NCI-H526 treated with DMSO at 0.1 percent for 48 hours (cell line): ENCODE measurements at places on chromosomes 11 and 22.

DNA sequence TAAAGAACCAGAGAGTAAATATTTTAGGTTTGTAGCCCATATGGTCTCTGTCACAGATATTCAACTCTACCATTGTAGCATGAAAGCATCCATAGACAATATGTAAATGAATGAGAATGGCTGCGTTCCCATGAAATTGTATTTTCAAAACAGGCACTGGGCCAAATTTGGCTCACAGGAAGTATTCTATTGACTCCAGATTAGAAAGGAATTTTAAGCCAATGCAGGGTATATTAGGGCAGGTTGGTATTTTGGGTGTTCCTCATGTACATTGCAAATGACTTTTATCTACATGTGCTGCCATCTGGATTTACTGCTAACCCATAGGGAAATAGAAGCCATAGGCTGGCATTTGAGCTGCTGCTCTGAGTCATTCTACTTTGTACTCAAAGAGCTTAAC is 35.1 kb upstream of the PDGFD start:
- no peak for DNase-seq

GRCh38 chr11:70302419-70302752 is 31.9 kb downstream of the PPFIA1 start:
- DNase-seq: no peak

- DNase-seq: no peak
Measured at GRCh38 chr11:17687946-17688670, 31.3 kb upstream of the MYOD1 start.

DNA sequence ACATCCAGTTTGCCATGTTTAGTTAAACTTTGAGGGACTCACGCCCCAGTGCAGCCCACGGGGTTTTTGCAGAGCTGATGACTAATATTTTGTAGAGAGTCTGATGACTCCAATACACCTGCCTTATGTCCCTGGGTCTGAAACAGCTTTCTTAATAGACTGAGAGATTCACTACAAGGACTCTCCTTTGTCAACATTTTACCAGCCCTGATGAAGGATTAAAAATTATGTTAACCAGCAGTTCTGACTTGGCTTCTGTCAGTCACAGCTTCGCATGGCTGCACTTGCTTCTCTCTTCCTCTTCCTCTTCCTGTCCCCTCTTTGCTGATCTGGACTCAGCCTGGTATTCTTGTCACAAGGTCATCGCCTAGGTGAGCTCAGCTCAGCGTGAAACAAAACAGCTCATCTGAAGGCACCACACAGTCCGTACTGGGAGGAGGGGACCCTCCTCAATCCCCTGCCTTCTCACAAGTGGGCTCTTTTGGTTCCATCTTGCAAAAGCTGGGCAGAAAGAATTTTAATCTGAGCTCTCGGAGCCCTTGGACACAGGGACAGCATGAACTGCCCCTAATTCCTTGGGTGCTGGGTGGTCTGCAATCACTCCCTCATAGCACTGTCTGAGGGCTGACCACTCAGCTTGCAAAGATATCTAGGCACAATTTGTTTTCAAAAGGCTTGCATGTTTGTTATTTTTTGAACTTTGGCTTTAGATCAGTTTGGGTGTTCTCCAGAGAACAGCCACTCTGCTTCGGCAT is 38.1 kb upstream of the POU2AF1 start:
- DNase-seq: peak; percentile 74

- no peak for DNase-seq
Measured at GRCh38 chr22:20763630-20764470, 10.1 kb upstream of the SERPIND1 start.

DNA sequence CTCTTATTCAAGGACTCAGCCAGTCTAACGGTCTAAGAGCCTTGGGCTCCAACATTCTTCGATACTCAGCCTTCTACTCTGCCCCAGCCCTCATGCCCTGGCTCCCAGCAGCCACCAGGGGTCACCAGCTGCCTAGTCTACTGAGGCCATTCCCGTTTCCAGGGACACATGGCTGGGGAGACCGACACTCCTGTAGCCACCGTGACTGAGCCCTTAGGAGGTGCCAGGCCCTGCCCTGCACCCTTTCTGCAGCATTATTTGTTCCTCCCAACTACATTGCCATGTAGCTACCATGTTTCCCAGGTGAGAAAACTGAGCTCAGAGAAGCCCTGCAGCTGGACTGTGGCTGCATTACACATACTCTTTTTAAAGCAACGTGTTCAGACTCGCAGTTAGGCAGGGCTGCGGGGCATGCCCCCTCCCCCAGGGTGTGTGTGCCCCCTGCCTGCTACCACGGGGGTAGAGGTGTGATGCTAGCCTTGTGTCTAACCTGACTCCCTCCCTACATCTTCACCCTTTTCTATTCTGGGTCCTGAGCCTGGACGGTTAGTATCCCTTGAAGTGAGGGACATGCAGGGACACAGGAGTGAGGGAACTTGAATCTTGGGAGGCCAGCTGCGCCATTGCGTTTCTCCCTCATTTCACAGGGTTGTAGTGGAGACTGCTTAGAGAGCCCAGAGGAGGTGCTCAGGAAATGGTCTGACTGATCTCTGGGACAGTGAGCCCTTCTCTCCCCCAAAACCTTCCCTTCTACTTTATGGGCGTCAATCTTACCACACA is 17.5 kb downstream of the ATG16L2 start:
- DNase-seq: peak; percentile 59

DNA sequence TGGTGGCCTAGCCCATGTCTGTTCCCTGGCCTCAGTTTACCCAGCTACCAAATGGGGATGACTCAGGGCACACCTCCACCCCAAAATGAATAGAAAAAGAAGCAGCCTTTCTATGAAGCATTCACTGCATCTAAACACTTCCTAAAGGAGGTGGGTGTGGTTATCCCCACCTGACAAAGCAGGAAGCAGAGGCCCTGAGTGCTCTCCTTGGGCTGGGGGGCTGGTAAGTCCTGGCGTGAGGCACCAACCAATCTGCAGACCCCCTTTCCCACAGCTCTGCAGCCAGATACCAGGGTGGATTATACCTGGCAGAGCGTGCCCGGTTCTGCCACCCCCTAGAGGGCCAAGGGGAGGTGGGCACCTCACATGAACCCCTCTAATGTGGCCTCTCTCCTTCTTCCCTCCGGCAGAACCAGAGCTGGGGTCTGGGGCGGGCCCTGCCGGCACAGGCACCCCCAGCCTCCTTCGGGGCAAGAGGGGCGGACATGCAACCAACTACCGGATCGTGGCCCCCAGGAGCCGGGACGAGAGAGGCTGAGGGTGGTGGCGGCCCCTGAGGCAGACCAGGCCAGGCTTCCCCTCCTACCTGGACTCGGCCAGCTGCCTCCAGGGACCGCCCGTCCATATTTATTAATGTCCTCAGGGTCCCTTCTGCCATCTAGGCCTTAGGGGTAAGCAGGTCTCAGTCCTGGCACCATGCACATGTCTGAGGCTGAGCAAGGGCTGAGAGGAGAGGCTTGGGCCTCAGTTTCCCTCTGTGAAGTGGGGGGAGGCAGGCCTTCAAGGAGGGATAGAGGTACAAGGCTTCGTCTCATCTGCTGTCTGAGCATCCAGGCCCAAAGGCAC is 9.2 kb downstream of the RHBDD3 start:
- no peak for DNase-seq

DNA sequence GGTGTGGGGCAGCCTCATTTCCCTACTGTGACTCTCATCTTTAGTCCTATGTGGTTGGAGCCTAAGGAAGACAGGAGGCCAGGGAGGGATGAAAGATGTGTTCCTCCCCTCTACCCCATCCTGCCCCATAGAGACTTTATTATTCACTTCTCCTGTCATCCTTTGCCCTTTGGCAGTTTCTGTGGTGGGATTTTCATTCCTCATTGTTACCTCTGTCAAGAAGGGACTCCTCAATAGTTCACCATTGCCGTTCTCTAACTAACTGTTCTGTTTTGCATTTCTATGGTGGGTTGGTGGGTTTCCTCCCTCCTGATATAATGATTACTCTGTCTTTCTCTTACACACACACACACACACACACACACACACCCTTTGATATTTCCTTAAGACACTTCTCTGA is 202.3 kb downstream of the DSCAML1 start:
- DNase-seq: no peak

DNA sequence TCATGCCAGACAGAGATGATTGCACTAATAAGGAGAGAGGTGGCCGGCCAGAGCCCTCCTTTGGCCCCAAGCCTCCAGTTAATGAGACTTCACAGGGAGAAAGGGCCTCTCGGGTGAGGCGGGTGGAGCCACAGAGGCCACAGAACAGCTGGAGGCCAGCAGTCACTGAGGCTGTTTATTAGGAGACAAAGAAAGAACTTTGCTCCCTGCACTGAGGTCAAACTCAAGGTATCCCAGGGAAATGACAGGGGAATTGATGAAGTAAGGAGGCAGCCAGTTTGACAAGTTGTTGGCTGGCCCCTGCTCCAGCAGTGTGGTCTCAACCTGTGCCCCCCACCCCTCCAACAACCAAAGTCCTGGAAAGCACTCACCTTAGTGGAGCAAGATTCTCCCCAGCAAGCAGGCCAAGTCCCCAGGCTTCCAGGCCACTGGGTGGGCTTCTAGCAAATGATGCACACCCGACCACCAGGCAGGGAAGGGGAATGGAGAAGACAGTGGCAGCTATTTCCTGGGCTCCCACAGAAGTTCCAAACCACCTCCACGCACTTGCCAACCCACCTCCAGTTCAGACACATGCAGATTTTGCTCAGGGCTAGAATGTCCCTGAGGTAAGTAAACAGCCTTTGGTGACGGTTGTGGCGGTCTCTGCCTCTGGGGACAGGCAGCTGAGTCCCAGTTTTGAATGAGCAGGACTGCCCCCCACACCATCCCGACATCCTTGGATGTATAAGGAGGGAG is 53.2 kb downstream of the RPUSD4 start:
- DNase-seq: peak; percentile 80

GRCh38 chr11:20364341-20364792 is 853 bp downstream of the HTATIP2 start:
- DNase-seq: no peak

GRCh38 chr11:3709977-3710376 is 38.8 kb upstream of the CHRNA10 start:
- no peak for DNase-seq

DNA sequence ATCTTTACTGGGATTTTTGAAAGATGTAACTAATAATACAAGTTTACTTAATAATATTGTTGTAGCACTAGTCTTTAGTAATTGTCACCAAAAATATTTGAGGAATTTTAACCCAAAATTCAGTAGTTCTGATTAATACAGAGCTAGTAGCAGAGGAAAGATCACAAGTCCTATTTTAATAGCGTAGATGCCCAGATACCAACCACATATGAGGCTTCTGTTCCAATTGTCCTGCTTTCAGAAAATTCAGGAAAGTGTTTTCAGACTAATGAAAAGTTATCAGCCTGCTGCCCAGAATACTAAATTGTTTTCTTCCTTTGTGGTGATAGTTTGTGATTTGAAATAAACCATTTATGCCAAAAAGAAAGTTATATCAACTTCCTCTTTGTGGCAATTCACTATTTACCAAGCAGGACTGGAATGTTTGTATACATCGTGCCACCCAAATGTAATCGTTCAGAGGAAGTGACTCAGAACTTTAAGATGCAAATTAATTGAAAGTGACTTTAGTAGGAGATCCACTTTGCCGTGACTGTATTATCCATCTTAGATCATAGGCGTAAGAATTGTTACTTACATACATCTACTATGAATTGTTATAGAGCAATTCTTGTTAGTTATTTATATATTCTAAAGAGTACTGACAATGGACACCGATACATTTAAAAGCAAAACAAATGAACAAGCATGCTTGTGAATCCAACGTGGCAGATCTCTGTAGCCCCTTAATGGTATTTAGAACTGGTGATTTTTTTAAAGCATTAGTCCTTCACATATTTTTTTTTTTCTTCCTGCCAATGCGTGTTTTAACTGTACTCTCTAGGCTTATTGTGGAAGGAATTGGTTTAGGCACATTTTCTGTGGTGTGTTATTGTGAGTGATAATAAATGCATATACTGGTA is 231.0 kb downstream of the DDX10 start:
- no peak for DNase-seq

GRCh38 chr22:20196094-20196842 is 45.4 kb upstream of the CCDC188 start:
- no peak for DNase-seq

GRCh38 chr11:73414977-73415651 is 38.9 kb downstream of the RELT start:
- no peak for DNase-seq

DNA sequence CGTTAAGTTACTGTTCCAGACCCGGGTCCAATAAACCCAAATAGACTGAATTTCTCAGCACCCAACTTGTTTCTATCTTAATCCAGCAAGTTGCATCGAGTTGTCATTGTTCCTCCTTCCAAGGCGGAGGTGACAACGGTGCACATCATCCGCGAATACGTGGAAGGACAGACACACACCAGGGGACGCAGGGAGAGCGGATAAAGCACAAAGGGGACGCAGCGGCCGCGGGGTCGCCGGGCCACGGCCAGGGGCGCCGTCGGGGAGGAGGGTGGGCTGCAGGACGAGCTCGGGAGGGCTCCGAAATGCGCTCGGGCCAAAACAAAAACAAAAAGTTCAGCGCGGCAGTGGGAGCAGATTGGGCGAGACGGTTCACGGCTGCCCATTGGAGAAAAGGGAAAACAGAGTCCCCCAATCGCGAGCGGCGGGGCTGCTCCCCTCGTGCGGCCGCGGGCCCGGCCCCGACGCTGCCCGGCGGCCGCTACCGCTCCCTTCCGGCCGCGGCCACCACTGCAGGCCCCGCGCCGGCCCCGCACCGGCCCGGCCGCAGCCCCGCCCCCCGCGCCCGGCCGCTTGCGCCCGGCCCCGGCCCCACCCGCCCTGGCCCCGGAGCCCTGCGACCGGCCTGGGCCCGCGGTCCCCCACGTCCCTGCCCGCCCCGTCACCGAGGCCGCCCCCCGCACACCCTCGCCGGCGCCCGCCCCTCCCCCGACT is 518 bp downstream of the KMT5B start:
- DNase-seq: peak; percentile 45

- no peak for DNase-seq
Measured at GRCh38 chr11:5737091-5737490, 843 bp downstream of the OR56B1 start.

GRCh38 chr22:23555118-23555517 is 25.0 kb downstream of the IGLL1 start:
- no peak for DNase-seq

- no peak for DNase-seq
Measured at GRCh38 chr22:24518771-24519485, 23.8 kb downstream of the UPB1 start.

DNA sequence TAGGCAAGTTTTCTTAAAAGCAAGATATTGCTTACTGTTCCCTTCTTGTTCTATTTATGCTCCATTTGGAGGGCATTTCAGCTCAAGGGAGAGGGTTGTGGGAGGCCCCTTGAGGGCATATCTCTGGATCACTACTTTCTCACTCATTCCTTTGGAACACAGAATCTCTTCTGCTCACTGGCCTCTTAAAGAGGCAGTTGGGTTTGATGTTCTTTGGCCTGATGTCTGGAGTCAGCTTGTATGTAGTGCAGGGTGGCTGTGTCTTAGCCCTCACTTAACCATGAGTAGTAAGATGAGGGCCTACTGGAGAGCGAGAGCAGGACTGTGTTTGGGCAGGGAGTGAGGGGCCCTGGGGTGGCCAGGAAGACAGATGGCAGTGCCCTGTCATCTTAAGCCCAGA is 3.6 kb downstream of the INCENP start:
- no peak for DNase-seq

- DNase-seq: no peak
Measured at GRCh38 chr22:17734187-17734586, 40.1 kb downstream of the BID start.
